ENCODE measurements at places on chromosomes 7 and 10.

DNA sequence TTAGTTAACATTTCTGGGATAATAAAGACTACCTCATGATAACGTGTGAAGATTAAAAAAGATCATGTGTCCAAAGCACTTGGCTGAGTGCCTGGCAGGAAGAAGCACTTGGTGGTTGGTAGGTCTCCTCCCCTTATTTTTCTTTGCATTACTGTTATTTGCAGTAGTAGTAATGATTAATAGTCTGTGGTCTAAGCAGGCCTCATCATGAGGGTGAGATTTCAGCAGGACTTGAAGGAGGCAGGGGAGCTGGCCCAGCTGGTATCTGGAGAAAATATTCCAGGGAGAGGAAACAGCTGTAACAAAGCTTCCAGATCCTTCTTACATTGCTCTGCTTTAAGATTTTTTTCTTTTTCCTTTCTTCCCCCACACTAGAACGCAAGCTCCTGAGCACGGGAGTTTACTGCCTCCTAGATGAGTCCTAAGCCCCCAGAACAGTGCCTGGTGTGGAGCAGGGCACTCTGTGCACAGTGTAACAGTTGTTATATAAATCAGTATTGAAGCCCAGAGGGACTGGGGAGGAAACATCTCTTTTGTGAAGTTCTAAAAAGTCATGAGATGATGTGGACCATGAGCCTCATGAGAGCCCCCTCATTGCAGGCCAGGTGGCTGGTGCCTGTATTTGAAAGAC, 31.1 kb upstream of the RHEB start:
- DNase-seq: no peak

DNA sequence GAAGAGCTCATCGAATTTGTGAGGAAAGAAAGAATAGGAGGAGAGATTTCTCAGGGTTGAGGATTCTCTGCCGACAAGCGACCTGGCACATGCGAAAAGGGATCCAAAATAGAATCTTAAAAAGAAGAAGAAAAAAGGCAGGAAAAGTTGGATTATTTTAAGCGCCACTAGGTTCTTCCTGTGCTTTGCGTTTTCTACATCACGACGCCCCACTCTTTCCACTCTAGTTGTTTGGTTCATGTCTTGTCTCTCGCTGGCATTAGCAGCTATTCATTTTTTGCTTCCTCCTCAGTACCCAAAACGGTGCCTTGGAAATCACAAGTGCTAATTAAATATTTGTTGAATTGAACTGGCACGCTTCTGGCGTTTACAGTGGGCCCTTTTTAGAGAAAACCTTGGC, 674 bp upstream of the FRA10AC1 start:
- DNase-seq: no peak

GRCh38 chr10:97538839-97539238, 33.7 kb upstream of the ANKRD2 start:
- no peak for DNase-seq

DNA sequence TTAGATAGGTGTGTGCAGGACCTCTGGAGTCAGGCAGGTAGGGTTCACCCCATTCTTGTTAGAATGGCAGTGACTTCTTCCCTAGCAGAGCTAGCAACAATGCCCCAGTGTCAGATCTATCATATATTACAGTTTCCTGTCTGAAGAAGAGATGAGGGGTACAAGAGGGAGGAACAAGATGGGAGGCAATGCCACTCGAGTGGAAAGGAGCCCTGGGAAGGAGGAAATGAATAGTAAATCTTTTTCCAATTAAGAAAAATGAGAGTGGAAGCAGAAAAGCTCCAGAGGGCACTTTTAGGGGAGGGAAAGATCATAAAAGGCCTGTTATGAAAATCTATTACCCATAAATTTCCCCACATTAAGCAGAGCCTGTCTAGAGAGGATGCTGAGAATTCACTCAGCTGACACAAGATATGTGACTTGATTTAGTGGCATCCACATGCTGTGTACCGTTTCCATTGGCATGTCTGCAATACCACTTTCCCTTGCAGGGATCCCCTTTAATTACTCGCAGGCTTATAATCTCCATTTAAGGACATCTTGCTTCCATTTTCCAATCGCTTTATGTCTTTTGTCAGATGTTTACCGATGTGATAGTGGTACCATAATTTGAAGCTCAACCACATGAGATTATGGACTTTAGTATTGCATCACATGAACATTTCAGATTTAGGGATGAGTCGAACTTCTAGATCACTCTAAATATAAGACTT, 70.0 kb upstream of the AGBL3 start:
- no peak for DNase-seq

- DNase-seq: no peak
Measured at GRCh38 chr10:112896722-112897121, 53.3 kb upstream of the TCF7L2 start.

- DNase-seq: no peak
Measured at GRCh38 chr7:20269726-20270125, 52.5 kb upstream of the MACC1 start.

- no peak for DNase-seq
Measured at GRCh38 chr10:93566435-93567276, at the start of gene FFAR4. Gene FFAR4, plus strand, starts transcription at chr10:93566665. Its CDS starts 56 bp downstream, at chr10:93566721.

- DNase-seq: no peak
Measured at GRCh38 chr7:50818324-50818723, 35.6 kb upstream of the GRB10 start.

- DNase-seq: no peak
Measured at GRCh38 chr7:142690554-142691182, 58.6 kb upstream of the PRSS1 start.

GRCh38 chr10:14389981-14390590, 59.4 kb upstream of the FRMD4A start:
- no peak for DNase-seq

GRCh38 chr10:121188005-121188404, 336.8 kb downstream of the WDR11 start:
- no peak for DNase-seq

DNA sequence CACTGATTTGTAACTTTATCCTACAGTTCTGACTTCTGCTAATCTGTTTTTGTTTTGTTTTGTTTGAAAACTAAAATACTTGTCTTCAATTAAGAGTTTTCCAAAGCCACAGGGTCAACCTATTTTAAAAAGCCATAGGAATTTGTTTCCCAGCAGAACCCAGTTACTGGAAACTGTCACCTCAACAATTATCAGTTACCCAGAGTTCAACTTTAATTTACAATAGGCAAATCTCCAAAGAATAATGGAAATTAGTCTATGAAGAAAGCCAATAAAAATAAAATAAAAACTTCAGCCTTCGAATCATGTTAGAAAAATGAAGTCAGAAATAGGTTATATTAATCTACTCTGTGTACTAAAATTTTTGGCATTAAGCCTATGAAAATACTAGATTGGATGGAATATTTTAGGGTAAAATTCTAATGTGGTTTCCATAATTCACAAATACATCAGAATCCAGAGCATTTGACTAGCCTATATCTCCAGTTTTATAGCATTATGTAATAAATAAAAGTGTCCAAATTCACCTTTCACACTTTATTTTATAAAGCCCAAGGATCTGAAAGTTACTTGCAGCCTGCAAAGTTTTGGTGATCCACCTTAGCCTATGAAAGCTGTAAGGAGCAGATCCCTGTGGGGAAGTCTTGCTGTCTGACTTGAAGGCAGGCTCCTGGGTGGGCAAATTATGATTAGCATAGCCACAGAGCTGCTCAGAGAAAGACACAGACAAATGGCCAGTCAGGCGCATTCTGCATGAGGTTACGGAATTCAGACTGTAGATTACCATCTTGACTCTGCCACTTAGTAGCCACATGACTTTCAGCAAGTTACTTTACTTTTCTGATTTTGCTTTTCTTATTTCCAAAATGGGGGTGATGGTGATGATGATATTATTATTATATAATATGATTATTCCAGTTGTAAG, 250.0 kb upstream of the HGF start:
- DNase-seq: no peak

- no peak for DNase-seq
Measured at GRCh38 chr7:5223646-5224340, 33.8 kb downstream of the WIPI2 start.

DNA sequence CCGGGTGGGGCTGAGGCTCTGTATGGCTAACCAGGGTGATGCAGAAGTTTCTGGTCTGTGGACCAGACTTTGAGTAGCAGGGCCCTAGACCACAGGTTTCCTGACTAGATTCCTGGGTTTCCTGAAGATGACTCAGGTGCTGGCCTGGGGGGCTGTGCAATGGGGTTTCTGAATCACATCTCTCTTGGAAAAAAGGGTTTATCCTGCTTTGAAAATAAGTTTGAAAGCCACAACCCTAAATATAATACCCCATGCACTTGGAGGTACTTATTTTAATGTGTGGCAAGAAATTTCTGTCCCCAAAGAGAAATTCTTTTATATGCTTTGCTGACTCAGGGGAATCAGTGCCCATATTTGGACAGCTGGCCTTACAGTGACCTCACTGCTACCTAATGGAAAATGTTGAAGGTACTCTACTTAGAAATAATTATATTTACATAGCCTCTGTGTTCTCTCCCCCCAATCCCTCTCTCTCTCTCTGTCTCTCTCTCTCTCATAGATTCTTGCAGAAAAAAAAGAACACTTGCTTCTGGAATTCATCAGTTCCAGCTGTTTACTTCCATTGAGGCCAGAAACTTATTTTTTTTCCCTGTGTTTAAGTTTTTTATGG, 184.4 kb upstream of the LYZL2 start:
- no peak for DNase-seq

- no peak for DNase-seq
Measured at GRCh38 chr10:129533281-129533680, 66.2 kb downstream of the MGMT start.

GRCh38 chr7:116779216-116779615, 83.2 kb upstream of the CAPZA2 start:
- DNase-seq: no peak

GRCh38 chr7:157469181-157470016, 132.6 kb downstream of the DNAJB6 start:
- no peak for DNase-seq

DNA sequence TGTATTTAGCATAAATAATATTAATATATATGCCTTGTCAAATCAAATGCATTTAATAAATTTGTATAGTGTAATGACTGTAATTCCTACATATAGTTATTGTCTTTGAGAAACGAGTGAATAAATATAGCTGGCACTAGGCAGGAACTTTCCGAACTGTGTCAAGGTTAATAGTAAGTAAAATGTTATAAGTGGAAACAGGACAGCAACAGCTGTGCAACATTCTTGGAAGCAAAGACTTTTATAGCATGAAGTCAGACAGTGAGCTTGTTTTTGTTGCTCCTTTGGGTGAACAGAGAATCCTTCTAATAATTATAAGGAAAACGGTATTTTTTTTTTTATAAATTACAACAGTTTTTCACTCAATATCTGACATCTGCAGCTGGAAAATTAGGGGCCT, 14.0 kb upstream of the EXOC6 start:
- DNase-seq: no peak

DNA sequence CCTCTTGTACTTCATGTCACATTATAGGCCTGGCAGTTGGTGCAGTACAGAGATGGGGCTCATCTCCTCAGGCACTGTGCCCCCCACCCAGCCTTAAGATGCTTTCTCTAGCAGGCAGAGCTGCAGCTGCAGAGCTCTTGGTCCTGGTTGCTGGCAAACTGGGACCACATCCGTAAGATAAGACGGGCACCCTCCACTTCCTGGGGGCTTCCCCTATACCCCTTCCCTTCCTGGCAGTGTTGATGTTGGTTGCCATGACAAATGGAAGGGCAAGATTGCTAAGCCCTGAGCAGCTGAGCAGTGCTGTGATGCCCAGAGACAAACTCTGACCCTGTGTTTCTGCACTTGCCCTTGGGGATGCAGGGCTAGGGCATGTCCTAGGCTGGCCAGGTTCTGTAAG, 103.4 kb upstream of the ANLN start:
- DNase-seq: no peak

DNA sequence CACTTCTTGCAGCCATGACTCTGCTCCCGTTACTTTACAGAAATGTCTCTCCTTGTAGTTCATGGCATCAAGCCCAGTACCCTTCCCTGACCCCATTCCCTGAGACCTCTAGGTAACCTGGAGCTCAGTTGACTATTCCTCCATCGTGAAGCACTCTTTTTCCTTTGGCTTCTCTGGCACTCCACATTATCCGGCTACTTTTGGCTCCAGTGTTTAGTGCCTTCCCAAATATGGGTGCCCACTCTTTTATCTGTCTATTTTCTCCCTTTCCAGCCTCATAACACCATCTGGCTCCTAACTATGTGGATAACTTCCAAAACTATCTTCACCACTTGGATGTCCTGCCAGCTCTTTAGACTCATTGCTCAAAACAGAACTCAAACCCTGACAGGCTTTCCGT, 744.7 kb upstream of the GALNT17 start:
- no peak for DNase-seq

GRCh38 chr7:81598951-81599350, 170.9 kb downstream of the HGF start:
- no peak for DNase-seq

GRCh38 chr10:71359364-71360046, 37.2 kb upstream of the CDH23 start:
- DNase-seq: no peak

DNA sequence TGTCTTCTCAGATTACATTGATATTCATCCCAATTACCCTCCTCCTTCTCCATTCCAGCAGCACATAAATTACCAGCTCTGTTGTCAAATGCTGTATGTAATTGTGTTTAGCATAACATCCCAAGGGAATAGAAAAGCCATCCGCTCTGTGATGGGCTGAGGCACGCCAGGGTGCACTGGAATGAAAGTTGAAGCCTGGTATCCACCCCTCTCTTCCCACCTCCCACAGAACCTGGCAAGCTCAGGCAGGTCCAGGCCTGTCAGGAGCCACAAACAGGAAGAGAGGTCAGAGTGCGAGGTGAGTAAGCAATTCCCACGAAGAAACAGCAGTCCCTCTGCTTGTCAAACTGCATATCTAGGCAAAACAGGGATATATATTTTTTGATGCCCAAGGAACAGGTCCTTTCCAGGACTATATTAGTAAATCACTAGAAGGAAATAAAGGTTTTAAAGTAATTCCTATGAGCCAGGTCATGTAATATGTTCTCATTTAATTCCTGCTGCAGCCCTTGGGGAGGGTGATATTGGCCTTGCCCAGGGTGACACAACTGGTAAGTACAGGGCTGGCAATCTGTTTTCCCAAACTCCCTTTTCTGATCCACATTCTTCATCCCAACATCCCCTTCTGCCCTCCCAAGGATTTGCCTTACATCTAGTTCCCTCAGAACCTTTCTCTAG, 155.6 kb upstream of the GHITM start:
- DNase-seq: no peak

GRCh38 chr10:34498821-34499220, 316.3 kb downstream of the PARD3 start:
- no peak for DNase-seq

GRCh38 chr10:35421553-35422178, 85.4 kb downstream of the CCNY start:
- DNase-seq: no peak

DNA sequence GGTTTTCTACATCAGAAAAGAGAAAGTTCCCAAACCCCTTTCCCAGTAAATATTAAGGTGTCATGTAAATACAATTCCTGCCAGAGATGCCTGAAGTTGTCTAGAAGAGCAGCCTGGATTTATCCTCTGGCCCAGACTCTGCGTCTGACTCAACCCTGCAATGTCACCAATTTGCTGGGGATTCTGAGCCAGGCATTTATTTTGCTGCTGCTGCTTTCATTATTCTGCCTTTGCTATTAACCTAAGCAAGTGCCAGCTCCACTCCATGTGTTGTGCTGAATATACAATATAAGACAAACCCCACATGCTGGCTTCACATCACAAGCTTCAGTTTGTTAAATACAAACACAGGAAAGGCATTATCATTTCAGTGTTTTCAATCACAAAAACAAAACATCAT, 59.1 kb downstream of the ELAPOR2 start:
- no peak for DNase-seq

GRCh38 chr7:99490878-99491277, 9.2 kb downstream of the ZNF394 start:
- DNase-seq: no peak

- no peak for DNase-seq
Measured at GRCh38 chr7:28853834-28854749, 104.0 kb downstream of the TRIL start.
